Fibroblast of skin of right biceps (primary cell): ENCODE measurements at places on chromosomes 2 and 18.

DNA sequence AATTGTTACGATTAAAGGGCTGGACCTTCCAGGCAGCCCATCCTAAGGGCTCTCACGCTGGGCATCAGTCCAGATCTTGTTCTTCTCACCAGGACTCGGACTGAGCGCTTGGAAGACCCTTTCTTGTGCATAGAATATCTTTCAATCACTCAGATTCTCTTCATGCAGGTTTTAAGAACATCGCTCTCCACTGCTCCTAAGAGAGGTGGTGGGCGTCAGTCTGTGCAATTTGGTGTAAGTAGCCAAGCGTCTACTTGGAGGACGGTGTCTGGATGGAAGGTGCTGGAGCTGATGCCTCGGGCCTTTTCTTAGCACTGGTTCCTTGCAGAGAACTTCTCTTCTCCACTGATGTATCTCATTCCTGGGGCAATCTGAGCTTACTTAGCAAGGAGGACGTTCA lies 68.7 kb downstream of the ASB1 start:
- DNase-seq = no peak

DNA sequence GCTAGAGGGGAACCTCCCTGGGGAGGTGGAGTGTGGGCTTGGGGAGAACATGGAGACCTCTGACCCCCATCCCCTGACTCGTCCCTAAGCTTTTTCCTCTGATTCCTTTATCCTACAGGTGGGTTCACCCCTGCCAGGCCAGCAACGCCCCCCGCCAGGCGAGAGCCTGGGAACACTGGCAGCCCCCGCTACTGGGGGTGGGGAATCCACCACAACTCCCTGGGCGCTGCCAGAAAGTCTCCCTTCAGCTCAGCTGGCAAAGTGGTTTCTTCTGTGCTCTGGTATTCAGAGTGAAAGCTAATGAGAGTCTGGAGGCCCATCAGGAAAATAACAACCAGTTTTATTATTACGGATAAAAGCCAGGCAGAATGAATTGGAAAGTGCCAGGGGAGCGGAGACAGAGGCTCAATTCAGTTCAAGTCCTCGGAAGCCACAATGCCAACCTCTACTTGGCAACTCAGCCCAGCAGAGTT lies 2.8 kb downstream of the DIPK1C start:
- DNase-seq = no peak

DNA sequence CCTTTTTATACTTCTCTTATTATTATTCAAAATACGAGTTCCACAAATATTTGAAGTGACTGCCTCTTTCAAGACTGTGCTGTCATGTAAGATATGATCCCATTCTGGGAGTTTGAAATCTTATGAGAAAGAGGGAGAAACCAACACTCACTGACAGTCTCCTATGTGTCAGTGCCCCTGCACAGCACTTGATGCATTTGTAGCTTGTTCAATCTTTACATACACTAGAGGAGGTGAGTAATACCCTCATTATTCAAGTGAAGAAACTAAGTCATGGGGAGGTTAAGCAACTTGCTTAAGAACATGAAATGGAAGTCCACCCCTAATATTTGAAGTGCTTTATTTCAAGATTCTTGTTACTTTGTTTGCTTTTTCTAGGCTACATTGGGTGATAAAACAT lies 459.5 kb upstream of the FANCL start:
- DNase-seq = no peak

GRCh38 chr2:43803113-43803512 lies 29.3 kb downstream of the DYNC2LI1 start:
- DNase-seq = no peak

- peak; percentile 57 for DNase-seq
Observed at GRCh38 chr18:67400502-67401117, 115.9 kb downstream of the DSEL start.

DNA sequence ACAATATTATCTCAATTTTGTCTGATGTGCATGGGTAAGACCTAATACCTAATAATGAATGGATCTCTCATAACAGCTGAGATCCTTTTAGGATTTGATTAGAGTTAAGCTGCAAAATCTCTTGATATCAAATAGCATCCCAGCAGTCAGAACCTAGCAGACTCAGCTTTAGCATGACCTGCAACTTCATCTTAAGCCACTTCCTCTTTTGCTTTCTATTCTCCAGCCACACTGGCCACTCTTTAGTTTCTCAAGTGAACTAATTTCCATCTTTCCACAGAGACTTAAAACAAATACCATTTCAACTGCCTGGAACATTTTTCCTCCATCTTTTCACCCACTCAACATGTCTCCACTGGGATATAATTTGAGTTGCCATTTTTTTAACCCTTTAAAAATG lies 1251.6 kb upstream of the ZEB2 start:
- DNase-seq = no peak

- no peak for DNase-seq
Observed at GRCh38 chr2:70412294-70413070, 110.6 kb upstream of the FAM136A start.

DNA sequence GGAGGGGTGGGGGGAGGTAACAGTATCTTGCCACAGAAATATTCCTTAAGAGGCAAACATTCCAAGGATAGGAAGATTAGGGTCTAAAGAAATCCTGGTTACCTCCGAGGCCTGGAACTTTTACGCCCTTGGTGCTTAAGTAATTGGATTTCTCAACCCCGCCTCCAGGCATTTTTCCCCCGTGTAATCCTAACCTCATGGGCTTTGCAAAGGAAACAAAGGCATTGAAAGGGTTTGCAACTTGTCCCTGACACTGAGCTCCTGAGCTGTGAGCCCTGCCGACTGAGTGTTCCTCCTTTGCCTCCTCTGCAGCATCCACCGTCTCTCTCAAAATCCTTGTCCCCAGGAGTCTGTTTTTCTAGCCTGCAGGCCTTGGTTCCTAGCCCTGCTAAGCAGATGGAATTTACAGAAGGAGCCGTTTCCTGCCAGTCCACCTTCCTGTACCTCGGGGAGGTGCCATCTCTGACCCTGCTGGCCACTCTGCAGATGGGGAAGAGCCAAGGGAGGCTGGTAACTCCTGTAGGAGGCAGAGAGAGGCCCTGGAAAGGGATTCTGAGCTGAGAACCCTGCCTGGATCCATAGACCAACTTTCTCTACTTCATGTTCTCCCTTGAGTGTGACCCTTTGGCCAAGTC lies 24.2 kb downstream of the TET3 start:
- peak; percentile 33 for DNase-seq

DNA sequence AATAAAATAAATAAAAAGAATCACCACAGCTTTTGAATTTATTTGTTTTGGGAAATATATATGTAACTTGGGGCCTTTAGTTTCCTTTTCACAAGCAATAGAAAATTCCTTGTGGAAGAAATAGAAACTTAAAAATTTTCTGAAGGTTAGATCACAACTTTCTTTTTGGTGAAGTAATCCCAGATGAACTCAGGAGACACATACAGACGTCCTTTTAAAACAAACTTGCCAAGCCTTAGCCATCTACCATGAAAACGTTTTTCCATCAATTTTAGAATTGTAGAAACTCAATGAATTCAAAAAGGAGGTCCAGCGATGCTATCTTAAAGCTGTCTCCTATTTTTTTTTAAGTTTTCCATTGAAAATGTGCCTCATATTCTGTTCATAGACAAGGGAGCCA lies 225.6 kb downstream of the ASXL3 start:
- peak; percentile 11 for DNase-seq

DNA sequence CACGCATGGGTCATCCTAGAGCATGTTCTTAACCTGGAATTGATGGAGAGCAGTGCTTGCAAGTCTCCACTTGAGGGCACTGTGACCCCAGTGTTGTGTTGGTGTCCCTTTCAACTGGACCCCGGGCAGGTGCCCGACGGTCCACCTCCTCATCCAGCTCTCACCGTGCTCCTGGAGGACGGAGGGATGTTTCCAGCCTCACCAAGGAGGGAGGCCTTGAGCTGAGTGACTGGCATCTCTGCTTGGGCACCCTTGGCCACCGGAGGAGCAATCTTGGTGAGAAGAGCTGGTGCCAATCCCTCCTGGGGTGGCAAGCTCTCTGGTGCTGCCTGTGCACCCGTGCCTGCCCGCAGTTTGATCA lies 45.4 kb upstream of the ASB18 start:
- DNase-seq = peak; percentile 23

DNA sequence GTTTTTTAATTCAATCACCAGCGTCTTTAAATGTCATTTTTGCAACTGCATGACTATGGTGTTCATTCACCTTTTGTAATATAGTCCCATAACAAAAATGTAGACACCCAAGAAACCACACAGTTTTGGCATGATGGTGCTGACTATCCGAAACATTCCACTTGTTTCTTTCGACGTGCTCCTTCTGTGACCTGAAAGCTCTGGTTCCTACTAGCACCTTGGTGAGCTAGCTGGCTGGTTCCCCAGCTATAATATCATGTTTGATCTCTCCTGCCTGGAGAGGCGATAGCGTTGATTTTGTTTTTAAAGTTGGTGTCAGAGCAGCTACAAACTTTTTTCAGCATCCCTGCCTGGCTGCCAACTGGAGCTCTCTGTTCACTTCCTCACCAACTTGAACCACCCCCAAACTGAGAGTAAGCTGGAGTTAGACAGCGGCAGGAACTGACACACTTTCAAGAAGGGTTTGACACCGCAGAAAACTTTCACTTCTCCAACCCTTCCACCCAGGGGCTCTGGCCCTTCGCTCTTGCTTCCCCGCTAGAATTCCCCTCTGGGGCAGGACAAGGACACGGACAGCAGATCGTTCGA lies 1.1 kb downstream of the ATAD2B start:
- DNase-seq = peak; percentile 65

DNA sequence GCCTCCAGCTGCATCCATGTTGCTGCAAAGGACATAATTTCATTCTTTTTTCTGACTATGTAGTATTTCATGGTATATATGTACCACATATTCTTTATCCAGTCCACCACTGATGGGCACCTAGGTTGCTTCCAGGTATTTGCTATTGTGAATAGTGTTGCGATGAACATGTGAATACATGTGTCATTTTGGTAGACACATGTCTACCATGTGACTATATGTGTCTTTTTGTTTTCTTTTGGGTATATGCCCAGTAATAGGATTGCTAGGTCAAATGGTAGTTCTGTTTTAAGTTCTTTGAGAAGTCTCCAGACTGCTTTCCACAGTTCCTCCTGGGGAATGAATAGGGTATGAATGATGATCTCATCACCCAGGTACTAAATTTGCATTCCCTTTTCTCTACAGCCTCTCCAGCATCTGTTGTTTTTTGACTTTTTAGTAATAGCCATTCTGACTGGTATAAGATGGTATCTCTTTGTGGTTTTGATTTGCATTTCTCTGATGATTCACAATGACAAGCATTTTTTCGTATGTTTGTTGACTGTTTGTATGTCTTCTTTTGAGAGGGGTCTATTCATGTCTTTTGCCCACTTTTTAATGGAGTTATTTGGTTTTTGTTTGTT lies 35.6 kb upstream of the FEZ2 start:
- DNase-seq = peak; percentile 58

- peak; percentile 30 for DNase-seq
Observed at GRCh38 chr18:65235966-65236624, 514.7 kb upstream of the CDH7 start.
